ENCODE measurements at places on chromosomes 1 and 21.

GRCh38 chr21:44426663-44427191 lies 28.6 kb upstream of the LRRC3 start:
- DNase-seq: no peak

DNA sequence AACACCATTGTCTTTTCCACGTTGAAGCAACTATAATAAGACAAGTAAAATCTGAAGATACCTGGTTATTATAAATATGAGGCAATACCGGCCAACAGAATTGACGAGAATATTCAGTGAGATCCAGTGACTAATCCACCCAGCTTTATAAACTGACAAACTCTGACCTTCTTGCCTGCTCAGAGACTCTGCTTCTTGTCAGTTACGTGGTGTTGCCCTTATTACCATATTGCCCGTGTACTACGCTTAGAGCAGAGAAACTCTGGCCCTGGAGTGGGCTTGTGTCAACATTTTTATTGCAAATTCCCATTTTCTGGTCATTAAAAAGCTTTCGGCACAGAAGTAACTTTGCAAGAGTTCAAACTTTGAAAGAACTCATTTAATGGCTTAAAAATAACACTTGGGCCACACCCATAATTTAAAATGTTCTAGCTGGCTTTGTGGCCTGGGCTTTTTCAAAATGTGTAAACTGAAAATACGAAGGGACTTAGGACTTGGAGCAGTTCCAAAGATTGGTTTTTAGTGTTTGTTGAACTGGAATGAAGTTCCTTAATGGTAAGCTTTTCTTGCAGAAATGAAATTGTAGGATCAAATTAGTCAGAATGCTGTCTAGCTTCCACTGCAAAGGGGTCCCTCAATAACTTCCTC lies 266.2 kb downstream of the LMO4 start:
- DNase-seq: no peak

DNA sequence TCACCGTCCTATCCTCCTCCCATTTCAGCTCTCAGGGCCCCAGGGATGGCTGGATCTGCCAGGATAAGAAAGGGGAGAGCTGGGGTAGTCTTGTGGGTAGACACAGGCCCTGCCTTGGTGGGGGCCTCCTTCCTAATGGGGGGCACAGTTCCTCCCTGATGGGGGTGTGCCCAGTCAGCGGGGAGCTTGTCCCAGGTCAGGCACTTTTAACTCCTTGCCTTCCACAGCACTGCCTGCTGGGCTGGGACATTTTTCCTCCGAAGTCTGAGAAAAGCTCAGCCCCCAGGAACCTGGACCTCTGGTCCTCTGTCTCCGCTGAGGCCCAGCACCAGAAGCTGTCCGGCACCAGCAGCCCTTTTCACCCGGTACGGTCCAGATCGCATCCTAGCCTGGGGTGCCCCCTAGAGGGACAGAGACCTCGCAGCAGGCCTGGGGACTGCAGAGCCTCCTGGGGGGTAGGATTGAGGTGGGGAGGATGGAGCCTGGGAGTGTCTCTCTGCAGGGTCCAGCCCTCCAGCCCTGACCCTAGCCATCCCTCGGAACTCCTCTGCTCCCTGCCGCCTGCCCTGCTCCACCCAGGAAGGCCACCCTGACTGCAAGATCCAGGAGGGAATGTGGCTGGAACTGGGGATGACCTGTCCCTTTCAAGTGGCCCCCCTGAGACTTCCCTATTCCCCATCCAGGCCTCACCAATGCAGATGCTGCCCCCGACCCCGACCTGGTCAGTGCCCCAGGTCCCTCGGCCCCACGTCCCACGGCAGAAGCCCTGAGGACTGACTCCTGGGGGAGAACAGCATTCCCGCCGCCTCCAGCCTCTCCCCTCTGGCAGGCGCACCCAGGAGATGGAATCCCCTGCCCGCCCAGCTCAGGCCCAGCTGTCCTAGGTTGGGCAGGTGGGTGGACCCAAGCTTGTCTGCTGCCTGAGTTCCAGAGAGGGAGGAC lies 12.0 kb downstream of the MIIP start:
- no peak for DNase-seq

- DNase-seq: no peak
Measured at GRCh38 chr1:184822267-184822666, 67.6 kb upstream of the EDEM3 start.

DNA sequence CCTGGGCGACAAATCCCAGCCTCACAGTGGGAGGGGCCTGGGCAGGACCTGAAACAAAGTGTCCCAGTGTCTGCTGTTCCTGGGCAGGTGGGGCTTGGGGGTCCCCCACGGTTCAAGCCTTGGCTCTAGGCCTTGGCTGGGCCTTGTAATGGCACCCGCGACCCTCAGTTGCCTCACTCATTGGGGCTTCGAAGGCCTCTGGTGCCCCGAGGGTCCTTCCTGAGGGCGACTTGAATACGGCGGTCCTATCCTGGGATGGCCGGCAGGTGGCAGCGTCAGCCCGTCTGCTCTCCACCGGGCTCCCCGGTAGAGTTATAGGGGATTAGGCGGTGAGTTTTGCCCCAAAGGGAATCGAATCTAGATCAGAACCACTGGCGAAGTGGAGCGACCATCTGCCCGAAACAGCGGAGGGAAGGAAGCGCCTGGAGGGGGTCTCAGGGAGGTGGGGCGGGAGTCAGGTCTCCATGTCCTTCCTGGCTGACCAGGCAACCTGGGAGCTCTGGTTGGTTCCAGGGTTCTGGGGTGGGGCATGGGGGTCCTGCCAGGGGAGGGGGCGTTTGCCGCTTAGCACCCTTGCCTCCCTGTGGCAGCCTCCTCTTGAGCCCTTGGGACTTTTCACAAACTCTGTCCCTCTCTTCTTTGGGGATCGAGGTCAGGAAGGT lies 2.1 kb upstream of the PEX10 start:
- peak; percentile 62 for DNase-seq

GRCh38 chr1:207935166-207935583 lies 24.2 kb upstream of the CD34 start:
- DNase-seq: no peak

DNA sequence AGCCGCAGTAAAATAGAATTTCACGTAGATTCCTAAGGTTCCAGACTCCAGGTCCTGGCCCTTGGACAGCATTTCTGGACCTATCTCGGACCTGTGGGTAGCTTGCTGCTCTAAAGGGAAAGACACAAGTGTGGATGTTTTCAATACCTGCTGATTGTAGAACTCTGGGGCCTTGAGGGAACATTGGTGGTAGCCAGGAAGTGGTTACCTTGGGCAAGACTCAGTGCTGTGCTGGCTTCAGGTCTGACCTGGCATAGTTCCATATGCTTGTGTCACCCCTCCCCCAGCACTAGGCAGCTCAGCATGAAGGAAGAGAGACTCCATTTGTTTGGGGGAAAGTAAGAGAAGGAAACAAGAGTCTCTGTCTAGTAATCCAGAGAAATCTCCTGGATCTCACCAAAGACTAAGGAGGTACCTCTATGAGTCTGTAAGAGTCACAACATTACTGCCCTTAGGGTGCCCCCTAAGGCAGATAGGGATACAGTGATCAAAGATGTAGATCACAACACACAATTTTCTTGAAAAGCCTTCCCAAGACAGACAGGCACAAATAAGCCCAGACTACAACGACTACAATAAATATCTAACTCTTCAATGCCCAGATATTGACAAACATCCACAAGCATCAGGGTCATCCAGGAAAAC lies 398.8 kb downstream of the TGFB2 start:
- no peak for DNase-seq

DNA sequence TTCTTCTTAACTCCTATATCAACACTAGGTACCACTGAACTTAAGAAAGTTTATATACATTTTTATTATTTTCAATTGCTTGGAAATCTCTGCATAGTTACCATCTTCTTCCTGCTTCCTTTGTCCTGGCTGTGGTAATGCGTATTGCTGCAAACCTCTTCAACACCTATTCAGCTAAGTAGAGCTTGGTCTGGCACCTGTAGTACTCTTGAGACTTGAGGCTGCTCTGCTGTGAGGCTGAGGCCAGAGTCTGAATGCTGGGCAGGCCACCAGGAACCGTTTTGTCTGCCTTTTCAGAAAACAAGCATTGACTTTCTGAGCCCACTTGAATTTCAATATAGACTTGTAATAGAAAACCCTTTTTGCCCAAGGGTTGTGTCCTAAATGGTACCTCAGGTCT lies 52.0 kb upstream of the RGS2 start:
- DNase-seq: no peak

GRCh38 chr1:155141749-155142148 lies 1.4 kb upstream of the DPM3 start:
- DNase-seq: no peak

DNA sequence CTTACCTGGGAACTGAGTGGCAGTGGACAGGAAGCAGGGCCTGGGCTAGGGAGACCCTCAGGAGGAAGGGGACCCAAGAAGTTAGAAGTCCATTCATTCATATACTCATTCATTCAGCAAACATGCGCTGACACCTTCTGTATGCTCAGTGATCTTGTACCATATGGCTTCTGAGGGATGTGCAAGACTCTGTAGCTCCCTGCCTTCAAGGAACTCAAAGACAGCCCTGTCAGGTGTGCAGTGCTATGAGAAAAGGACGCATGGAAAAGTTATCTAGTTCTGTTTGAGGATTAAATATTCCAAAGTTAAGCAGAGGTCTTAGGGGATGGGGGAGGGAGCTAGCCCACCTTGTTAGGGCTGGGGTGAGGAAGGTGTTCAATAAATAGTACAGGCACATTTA lies 12.5 kb downstream of the DMAP1 start:
- DNase-seq: no peak

- no peak for DNase-seq
Measured at GRCh38 chr21:40466893-40467483, 380.0 kb downstream of the DSCAM start.
